ENCODE measurements at places on chromosomes 7 and 10. TPM values are rescaled to one million over a fixed set of nuclear protein-coding genes. Genes with fewer than 3 reads are reported as not detected.

SHH gene
- total RNA-seq: 0.86 TPM

ANKRD26 gene
- 4.2 TPM for total RNA-seq

C10orf67 gene
- not detected for total RNA-seq

DNA sequence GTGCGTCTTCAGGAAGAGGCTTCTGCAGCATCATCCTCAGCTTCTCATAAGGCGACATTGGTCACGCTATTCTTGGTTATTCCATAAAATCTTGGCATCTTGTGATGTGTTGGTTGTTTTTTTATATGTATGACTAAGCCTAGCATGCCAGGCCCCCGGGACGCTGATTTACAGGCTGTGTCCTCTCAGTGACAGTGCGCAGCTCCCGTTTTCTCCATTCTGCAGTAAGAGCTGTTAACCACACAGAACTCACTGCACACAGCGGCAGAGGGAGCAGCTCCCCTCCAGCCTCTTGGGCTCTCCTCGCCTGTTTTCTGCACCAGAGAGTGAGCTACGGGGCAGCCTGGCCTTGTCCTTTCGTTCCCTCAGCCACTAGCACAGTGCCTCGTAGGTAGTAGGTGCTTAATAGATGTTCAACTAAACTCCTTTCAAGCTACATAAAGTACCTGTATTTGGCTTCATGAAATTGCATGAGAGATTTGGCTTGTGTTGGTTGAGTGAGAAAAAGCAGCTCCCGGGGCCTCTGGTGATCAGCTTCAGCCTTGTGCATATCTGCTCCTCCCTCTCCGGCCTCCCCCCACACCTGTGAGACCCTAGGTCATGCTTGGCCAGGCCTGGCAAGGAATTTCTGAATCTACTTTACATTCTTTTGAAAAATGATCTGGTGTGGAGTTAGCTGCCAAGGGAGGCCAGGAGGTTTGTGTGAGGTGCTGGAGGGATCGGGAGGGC, 116.2 kb downstream of the WDR37 start:
- no peak for DNase-seq

DNA sequence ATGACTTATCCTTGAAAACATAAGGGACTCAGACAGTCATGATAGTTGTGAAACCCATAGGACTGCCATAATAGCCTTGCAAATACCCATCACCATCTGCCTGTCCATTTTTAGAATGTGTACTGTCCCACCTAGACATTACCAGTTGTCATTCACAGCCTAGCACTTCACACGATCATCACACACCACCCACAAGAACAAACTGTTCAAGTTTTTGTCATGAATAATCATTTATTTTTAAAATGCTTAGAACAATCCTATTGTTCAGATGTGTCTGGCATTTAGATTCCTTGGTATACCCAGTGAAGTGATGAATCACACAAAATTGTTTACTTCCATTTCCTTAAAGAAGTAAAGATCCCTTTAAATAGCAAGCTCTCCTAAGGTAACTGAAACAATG, 46.6 kb downstream of the CCDC3 start:
- no peak for DNase-seq

DNA sequence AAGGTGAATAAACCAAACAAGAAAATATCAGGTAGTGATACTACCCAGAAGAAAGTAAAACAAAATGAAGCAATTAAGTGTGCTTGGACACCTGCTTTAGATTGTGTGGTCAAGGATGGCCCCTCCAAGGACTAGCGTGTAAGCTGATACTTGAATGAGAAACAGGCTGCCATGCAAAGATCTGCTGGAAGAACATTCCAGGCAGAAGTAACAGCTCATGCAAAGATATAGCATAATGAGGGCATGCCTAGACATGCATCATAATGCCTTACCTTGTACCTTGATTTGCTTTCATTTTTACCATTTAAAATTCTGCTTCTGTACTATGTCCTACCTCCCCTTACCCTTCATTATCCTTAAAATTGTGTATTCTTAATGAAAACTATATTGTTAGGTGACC, 74.8 kb upstream of the HDAC9 start:
- DNase-seq: no peak

DNA sequence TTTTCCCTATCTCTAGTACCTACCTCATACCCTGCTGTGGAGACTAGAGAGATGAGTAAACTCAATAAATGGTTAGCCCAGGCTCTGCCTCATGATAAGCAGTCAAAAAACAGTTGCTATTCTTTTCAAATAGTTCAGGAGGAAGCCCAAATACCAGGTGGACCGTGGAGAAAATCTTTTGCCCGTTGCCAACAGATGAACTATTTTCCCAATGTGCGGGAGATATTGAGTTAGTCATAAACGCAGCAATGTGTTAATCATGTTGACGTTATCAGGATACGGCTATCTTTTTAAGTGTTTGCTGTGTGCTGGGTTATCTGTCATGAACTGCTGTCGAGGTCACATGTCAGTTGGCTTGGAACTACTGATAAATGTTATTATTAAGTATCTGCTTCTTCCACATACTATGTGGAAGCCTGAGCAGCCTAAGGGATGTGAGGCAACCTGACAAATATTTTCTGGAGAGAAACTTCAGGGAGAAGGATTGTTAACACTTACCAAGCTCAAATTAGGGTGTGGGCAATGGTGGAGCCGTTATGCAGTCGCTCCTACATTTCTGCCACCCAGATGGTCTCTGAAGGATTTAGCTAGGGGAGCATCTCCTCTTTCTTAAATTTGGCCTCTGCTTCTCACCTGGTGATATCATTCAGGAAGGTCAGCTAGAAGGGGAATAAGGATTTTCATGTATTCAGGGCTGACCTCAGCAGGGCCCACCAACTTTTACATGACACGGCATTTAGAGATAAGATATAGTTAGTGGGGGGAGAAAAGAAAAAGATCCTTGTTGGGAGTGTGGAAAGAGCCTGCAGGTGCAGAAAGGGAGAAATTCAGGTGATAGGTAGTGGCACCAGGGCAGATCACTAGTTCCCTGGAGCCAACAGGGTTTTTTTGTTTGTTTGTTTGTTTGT, 33.5 kb upstream of the SLC26A3 start:
- peak; percentile 35 for DNase-seq

DNA sequence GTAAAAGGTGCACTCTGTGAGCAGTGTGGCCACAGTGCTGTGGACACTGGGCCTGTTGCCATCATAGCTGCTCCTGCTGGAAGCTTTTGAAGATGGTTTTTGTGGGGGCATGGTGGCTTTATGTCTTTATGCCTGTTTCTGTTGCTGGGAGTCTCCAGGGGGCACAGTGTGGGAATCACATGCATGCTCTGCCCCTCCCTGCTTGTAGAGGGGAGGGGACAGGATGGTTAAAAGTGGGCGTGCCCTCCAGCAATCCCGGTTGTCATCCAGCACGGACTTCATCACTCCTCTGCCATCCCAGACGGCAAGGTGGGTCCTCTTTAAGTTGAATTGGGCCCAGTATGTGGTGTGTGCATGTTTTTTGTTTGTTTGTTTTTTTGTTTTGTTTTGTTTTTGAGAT, 20.2 kb downstream of the OGDH start:
- DNase-seq: no peak

- no peak for DNase-seq
Measured at GRCh38 chr7:30102281-30102680, 32.5 kb upstream of the MTURN start.

DNA sequence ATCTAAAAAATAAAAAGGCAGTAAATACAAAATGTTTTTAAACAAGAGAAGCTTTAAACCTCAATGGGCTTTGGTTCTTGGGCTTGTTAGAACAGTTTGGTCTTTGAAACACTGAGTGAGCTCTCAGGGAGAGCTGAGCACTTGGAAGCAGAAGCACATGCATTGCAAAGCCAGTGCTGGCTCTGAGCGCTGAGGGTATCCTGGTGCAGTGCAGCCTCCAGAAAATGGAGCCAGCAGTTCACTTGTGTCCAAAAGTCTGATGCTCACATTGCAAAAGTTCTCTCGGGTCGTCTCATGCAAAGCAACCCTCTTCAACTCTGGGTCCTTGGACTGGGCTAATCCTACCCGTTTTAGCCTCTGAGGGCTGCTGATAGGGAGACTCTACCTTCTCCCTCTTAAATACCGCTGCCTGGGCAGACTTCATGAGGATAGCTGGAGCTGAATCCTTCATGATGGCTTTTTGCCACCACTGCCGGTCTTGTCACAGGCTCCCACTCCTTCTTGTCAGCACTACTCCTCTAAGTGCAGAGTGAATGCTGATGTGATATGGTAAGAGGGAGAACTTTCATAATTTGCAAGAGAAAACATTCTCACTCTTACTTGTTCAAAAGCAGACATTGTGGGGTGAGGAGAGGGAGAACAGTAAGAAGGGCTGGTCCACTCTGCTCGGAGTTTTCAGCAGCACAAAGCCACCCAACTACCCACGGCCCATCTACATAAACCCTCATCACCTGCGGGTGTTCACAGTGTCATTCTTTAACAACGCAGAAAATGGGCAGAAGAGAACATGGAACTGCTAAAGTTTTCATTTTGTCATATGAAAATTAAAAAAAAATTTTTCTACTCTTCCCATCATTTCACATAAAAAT, 42.2 kb upstream of the BMPER start:
- no peak for DNase-seq

DNA sequence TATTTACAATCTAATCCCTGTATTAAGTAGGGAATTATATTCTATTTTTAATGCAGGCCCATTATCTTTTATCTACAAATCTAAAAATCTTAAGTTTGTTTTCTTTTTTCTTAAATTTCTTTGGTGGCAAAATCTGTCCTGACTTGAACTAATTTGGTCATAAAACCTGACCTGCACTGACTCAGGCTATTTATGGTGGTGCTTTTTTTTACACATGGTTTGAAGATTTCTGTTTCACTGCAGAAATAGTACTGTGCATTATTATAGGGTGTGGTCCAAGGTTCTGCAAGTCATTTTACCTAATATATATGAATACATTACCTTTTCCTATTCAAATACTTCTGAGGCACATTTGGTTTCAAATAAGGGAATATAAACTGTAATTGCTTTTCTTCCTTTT, 137.0 kb downstream of the CD36 start:
- DNase-seq: no peak
